ENCODE measurements at places on chromosomes 7 and 10.

GRCh38 chr7:51250512-51250911 lies 66.1 kb downstream of the COBL start:
- no peak for DNase-seq

- no peak for DNase-seq
These were observed 60.5 kb downstream of the PPP1R17 start for GRCh38 chr7:31747553-31747952.

GRCh38 chr7:88465600-88465999 lies 158.9 kb upstream of the STEAP4 start:
- DNase-seq: no peak

GRCh38 chr10:49426490-49427360 lies 30.8 kb upstream of the DRGX start:
- DNase-seq: no peak

- no peak for DNase-seq
These were observed 2.0 kb downstream of the HECW1 start for GRCh38 chr7:43114458-43114780.

- DNase-seq: no peak
These were observed 576.1 kb upstream of the LRRTM3 start for GRCh38 chr10:66349726-66350125.

DNA sequence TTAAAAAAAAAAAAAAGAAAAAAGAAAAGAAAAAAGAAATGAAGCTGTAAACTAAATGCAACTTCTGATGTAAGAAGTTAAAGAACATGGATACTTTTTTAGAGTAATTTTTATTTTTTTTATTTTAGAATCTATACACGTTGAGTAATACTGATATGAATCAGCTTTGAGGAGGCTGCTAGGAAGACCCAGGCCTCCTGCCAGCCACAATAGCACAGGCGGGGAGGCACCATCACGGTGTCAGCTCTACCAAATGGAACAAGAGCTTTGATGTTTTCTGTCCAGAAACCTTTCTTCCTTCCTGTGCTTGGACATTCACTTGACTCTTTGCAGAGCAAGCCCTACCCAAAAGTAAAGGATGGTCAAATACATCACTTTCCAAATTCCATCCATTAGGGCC lies 45.3 kb upstream of the EGR2 start:
- DNase-seq: no peak

DNA sequence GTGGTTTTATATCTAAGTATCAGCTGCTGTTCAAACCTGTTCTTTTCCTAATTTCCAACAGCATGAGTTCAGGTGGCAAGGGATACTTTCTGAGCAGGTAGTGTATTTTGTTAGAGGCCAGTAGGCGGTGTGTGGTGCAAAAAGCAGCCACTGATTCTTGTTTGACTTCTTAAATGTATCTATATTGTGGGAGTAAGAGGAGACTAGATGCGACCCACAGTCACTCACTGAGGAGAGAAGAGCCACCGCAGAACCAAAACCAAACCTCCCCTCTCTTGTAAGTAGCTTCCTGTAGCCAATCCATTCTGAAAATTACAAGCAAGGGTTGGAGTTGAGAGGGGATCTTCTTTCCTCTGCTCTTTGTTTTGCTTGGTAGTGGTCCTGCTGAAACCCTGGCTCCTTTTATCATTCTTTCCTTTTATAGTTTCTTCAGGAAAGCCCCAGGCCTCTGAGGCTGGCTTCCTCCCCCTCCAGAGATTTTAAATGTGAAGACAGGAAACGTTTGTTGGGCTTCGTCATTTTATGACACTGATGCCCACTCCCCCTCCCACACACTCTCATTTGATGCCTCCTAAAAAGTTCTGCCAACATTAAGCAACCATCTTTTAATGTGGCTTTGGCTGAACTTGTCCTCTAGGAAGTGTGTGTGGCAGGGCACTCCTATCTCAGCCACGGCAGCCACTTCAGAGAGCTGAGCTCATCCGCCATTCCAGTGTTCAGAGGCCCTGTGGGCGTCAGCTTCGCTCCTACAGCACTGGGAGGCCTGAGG lies 566.0 kb downstream of the SUGCT start:
- no peak for DNase-seq

DNA sequence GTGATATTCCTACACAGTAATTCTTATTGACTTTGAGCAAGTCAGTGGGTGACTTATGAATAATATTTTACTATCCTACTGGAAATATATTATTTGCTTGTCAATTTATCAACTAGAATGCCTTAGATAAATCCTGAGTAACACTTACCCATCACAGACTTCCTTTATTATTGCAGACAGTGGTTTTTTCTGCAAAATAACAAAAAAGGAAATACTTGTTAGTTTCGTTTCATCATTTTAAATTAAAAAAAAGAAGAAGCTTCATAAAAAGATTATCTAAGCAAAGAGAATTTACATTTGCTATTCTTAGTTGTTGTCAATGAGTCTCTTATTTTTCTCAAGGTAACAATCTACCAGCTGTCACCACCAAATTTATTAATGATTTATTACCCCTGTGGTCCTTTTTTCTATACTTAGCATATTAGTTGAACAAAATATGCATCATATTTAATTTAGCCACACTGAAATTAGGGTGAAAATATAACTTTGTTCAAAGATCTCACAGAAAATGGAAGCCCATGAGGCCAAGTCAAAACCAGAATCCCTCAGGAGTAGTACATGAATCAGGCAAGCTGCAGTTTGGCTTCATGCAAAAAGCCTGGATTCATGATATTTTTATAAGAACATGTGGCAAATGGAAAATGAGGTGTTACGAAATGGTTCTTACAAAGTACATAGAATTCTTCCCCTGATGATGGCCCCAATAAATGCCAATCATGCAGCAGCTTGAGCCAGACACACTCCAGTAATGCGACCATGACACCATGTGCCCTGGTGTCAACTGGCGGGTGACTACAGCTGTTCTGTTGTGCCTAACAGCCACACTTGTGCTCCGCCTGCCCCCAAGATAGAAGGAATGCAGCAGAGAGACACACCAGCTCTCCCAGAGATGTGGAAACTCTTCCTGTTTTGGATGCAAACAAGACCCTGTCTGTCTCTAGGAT lies 132.6 kb downstream of the ELMO1 start:
- no peak for DNase-seq

DNA sequence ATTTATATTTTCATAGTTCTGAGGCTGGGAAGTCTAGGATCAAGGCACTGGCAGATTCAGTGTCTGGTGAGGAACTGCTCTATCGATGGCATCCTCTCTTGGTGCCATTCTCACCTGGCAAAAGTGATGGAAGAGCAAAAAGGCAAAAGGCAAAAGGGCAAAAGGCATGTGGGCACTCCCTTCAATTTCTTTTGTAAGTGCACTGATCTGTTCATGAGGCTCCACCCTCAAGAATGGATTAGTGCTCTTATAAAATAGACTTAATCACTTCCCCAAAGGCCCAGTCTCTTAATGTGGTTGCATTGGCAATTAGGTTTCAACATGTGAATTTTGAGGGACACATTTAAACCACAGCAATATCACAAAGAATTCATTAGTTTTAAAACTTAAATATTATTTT lies 16.1 kb downstream of the TAS2R60 start:
- no peak for DNase-seq

DNA sequence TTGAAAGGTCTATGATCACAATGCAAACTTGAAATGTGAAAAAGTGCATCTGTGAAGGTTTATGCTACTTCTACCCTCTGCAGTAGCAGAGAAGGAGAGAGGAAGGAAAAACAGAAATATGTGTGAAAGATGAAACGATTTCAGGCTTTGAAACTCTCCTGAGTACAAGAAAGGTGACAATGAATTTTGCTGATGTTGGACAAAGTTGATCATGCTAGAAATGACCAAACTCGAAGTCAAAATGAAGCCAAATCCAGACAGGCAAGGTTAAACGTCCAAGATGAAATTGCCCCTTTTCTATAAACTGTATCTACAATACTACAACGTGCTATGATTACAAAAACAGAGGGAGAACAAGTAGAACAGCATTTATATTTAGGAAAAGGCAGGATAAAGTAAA lies 67.0 kb upstream of the C7orf33 start:
- DNase-seq: no peak

GRCh38 chr7:95398155-95398940 lies 2.2 kb upstream of the PON3 start:
- DNase-seq: no peak

- DNase-seq: no peak
These were observed 2.7 kb downstream of the CYCS start for GRCh38 chr7:25122373-25122772.

DNA sequence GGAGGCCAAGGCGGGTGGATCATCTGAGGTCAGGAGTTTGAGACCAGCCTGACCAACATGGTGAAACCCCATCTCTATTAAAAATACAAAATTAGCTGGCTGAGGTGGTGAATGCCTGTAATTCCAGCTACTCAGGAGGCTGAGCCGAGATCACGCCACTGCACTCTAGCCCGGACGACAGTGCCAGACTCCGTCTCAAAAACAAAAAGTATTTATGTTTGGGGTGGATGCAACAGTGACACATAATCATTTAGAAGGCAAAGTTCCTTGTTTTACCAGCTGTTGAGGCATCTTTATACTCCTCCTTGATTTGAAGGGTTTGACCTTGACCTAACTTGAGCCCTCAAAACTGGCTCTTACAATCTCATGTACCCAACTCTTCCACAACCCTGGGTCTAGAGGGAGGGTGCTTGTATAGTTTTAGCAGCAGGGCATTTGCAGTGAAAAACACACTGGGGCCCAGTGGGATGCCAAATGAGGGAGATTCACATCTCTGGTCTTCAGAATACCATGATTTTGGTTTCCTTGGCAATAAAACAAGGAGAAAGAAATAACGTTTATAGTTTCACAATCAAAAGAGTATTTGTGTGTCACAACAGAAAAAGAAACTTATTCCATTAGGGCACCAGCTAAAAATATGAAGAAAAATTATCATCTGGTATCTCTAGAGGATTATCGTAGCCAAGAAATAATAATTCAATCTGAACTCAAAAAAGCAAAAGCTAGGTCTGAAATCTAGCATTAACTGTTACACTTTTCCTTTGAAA lies 14.2 kb upstream of the TMEM254 start:
- DNase-seq: no peak

GRCh38 chr7:64562256-64562625 lies 630 bp downstream of the ZNF680 start:
- no peak for DNase-seq

- DNase-seq: no peak
These were observed 122.5 kb downstream of the C1GALT1 start for GRCh38 chr7:7304705-7305450.

DNA sequence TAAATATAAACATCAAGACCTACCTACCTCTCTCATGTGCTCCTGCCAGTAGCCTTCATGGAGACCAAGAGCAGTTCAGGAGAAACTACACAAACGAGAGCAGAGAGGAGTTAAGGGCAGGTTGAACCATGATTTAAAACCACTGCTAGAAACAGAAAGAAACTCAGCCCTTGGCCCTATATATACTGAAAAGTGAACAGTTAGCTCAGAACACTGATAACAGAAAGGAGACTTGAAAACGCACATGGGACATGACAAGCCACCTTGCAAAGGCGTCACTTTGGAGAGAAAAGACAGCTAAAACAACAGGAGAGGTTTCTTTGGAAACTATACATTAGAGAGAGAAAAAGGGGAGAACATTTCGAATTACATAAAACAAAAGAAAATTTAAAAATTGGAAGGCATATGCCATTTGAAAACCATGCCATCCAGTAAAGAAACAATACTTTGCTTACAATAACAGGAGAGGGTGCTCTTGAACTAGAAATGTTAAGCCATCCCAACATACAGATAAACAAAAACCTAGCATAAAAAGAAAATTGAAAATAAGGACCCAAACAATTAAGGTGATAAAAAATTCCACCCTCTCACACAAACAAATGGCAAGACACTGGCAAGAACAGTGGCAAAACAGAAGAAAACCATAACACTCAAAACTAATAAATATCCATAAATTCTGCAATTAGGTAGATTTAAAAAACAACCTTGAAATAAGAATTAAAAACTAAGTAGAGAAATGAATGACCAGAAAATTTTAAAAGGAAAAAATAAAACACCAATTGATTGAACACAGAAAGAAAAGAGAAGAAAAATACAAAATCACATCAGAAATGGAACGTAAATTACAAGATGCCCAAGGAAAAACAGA lies 232.7 kb downstream of the IMMP2L start:
- no peak for DNase-seq

DNA sequence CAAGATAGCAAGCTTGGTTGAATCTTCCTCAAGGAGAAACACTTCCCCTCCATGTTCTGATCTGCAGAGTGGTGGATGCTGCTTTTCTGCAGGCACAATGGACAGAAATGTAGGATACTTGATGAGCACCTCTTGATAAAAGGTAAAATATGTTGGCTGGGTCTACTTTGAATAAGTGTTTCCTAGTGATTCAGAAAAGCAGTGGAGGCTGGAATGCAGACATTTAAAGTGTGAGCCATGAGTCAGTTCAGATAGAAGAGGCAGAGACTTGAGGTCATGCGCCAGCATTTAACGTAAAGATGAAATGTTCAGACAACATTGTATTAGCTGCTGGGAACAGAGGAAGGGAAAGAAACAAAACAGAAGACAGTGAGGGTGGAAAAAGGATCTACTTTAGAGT lies 403.1 kb downstream of the ADRA2A start:
- no peak for DNase-seq

DNA sequence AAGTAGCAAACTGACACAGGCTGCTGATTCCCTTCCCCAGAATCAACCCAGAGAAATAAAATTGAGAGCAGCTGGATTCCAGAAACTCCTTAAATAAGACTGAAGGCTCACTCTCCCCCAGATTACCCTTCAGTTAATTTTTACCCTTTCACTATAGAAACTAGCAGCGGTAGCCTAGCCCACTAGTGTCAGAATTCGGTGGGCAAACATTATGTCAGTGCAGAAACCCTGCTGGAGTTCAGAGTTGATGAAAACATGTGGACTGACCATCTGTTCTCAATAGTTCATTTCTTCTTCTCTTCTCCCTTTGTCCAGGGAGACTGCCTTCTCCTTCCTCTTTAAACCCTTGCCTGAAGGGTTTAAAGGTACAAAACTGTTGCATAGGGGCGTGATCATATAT lies 100.1 kb downstream of the PODXL start:
- DNase-seq: no peak

- DNase-seq: no peak
These were observed 48.3 kb upstream of the FAM171A1 start for GRCh38 chr10:15419279-15419874.

- DNase-seq: no peak
These were observed 418.9 kb downstream of the ZNF716 start for GRCh38 chr7:57868771-57869483.

- DNase-seq: no peak
These were observed 1096.9 kb upstream of the POT1 start for GRCh38 chr7:126026421-126027088.

GRCh38 chr10:101218351-101219138 lies 10.7 kb downstream of the LBX1 start:
- no peak for DNase-seq

DNA sequence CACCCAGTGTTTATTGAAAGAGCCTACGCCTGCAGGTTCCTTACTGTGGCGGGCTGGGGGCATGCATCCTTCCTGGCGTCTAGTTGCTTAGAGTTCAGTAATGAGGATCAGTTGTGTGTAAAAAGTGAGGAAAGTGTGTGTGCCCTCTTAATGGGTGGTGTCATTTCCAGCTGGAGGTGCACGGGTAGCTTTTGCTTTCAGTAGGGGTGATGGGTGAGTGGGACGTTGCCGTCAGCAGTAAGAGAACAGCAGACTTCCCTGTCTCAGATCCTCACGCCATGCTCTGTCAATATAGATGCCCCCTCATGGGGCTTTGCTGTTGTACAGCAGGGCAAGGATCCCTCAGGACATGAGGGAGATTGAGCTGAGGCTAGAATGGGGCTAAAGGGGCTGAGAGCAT lies 352.6 kb upstream of the GALNT17 start:
- no peak for DNase-seq

GRCh38 chr7:79722217-79722616 lies 268.8 kb upstream of the MAGI2 start:
- DNase-seq: no peak
